ENCODE measurements at places on chromosomes 7 and 10.

- DNase-seq: no peak
Measured at GRCh38 chr7:122867471-122867980, 18.7 kb downstream of the CADPS2 start.

GRCh38 chr7:46879783-46880182 lies 702.1 kb downstream of the TNS3 start:
- DNase-seq: no peak

- no peak for DNase-seq
Measured at GRCh38 chr10:132659206-132660091, 121.9 kb downstream of the INPP5A start.

- no peak for DNase-seq
Measured at GRCh38 chr7:803243-803635, 29.0 kb upstream of the SUN1 start.

GRCh38 chr10:72759584-72759983 lies 67.6 kb downstream of the MCU start:
- DNase-seq: no peak
